Colonic mucosa (tissue), 4 donors: ENCODE measurements at places on chromosomes 5 and 9. TPM values are rescaled to one million over a fixed set of nuclear protein-coding genes. Genes with fewer than 3 reads are reported as not detected.

GRCh38 chr5:110865400-110866094 is 126.7 kb downstream of the SLC25A46 start:
- DNase-seq = no peak
- H3K27me3 ChIP-seq = no peaks in the 10 kb centered on the region
- no peak overlapping the region for H3K4me3 ChIP-seq
- no peaks in the 10 kb centered on the region for H3K4me1 ChIP-seq
- no peaks in the 10 kb centered on the region for H3K36me3 ChIP-seq

- H3K36me3 ChIP-seq = no peaks in the 10 kb centered on the region
- H3K27ac ChIP-seq = no peak overlapping the region
- peak; percentile 28 for DNase-seq
- H3K4me1 ChIP-seq = no peaks in the 10 kb centered on the region
Measured at GRCh38 chr5:74916831-74917710, 50.9 kb upstream of the FAM169A start.

GRXCR2 gene
- not detected for total RNA-seq

CTNNAL1 gene
- total RNA-seq = 30.2 TPM

GRCh38 chr9:18668944-18669343 is 195.0 kb downstream of the ADAMTSL1 start:
- DNase-seq = no peak
- no peak overlapping the region for H3K27ac ChIP-seq
- H3K4me3 ChIP-seq = no peak overlapping the region
- no peaks in the 10 kb centered on the region for H3K27me3 ChIP-seq
